CD4-positive, alpha-beta T cell treated with Interleukin-15 for 1 hour (primary cell): ENCODE measurements at places on chromosomes 7 and 10.

DNA sequence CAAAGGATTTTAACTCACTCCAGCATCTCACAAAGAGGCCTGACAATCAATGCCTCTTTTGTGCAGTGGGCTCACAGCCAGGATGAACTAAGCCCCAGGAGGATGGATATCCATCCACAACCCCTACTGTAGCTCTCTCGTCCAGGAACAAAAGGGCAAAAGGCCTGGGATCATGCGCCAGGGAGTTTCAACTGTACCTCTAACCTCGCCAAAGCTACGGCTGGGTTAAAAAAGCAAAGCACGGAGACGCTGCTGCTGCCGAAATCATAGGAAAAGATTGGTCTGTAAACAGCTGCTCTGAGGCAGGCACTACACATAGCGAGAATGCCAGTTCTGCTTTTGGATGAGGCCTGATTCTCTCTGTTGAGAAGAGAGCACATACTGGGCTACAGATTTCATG is 32.1 kb downstream of the VSTM4 start:
- no peak for DNase-seq

- DNase-seq: no peak
These were observed 31.5 kb downstream of the PIK3AP1 start for GRCh38 chr10:96688789-96689188.

GRCh38 chr7:64599359-64599758 is 36.5 kb upstream of the ZNF680 start:
- no peak for DNase-seq

DNA sequence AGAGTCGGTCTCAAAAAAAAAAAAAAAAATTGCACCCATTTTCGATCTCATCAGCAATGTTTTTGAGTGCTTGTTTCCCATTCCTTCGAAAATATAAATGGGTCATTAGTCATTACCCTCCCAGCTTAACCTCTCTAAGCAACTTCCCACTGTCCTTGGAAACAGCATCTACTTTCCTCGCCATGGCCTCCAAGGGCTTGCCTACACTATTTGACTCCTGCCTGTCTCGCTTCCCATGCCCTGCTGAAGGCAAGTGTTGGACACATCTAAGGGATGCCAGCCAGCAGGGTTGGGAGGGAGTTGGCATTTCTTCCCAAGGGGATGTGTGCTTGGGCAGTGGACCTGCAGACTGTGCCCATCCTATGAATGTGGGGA is 12.7 kb upstream of the RHBDD2 start:
- DNase-seq: no peak

DNA sequence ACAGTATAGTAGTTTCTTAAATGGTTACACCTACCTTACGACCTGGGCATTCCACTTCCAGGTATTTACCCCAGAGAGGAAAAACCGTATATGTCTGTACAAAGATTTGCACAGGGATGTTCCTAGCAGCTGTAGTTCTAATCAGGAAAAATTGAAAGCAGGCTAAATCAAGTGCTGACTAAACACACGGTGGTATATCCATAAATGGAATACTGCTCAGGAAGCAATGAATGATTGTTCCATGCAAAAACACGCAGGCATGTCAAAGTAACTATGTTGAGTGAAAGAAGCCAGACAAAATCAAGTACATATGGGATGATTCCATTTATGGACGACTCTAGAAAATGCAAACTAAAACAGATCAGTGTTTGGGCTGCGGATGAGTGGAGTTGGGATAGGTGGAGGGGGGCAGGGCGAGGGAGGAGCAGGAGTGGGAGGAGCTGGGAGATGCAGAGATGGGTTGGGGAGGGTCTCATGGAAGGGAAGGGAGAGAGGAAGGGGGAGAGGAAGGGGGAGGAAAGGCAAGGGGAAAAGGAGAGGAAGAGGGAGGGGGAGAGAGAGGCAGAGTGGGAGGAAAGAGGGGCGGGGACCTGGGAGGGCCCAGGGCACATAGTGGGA is 484 bp upstream of the MSRB2 start:
- no peak for DNase-seq

GRCh38 chr10:49115015-49115795 is at the start of gene VSTM4:
Gene VSTM4, minus strand, starts transcription at chr10:49115522. Its CDS starts 37 bp downstream, at chr10:49115485.
- no peak for DNase-seq

GRCh38 chr10:33071857-33072256 is 113.8 kb upstream of the ITGB1 start:
- DNase-seq: no peak

DNA sequence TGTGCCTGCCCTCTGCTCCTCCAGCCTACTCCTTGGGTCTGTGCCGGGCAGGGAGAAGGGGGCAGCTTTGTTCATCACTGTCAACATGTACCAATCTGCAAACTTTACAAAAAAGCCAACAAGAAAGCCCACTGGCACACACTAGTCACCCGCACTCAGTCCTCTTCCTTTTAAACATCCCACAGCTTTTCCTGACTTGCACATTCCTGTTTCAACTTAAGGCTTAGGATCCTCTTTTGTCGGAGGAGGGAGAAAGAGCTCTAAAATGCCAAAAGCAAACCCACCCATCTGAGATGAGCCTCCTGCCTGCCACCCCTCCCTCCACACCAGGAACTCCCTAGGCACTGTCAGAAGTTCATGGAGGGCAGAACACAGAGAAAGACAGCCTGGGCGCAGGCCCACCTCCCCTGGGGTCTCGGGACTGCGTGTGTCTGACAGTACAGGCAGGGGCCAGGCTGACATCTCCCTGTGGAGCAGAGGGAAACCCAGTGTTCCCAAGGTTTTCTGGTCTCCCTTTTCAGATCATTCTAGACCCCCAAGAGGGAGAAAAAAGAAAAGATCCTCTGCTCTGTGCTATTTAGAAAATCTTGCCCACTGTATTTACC is 5.4 kb downstream of the PDIA4 start:
- DNase-seq: no peak

- DNase-seq: no peak
These were observed 8.6 kb downstream of the MEST start for GRCh38 chr7:130500463-130500862.

- DNase-seq: peak; percentile 30
These were observed 112.6 kb downstream of the EEPD1 start for GRCh38 chr7:36265680-36266079.

DNA sequence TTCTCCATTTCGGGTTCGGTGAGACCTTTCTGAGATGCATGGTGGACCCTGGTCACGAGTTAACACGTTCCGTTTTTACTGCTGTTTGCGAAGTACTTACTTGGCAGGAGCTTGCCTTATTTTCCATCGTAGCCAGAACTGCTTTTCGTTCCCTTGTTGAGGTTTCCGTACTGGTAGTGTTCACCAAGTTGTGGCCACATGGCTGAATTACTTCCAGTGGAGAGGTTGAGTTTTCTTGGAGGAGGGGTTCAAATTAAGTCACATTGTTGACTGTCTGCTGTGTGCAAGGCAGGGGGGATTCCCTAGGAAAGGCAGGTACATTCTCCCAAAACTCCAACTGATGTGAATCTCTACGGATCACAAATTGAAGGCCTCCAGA is 4.0 kb downstream of the MXI1 start:
- no peak for DNase-seq

DNA sequence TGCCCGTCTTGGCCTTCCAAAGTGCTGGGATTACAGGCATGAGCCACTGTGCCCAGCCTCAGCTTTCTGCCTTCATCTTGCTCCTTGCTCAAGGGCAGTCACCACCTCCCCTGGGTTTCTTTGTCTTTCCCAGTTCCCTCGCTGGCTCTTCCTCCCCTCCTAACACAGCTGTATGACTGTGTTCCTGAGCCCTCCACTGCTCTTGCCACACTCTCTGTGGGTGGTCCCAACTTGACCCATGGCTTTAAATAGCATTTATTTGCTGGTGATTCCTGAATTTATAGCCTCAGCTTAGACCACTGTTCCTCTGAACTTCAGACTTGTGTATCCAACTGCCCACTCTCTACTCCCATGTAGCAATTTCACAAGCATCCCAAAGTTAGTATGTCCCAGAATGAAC is 181.3 kb downstream of the BAMBI start:
- no peak for DNase-seq

- DNase-seq: no peak
These were observed 44.2 kb downstream of the ZCCHC24 start for GRCh38 chr10:79401015-79401921.

GRCh38 chr7:40983111-40983510 is 719.8 kb downstream of the INHBA start:
- DNase-seq: no peak

- DNase-seq: no peak
These were observed 149.2 kb downstream of the PTEN start for GRCh38 chr10:88012641-88013040.

DNA sequence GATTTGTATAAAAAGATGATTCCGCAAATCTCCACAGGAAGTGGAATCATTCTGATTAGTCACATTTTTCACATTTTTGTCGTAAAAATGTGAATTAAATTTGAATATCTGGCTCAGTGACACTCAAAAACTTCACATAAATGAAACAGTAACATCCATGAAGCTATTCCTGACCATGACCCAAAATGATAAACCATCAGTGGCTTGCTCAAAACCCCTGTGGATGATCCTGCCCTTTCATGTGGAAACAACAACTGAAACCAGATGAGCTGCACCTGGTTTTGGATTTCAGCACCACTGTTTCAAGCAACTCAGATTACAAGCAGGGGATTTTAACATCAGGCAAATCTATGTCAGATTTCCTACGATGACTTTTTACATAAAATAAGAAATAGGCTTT is 80.3 kb downstream of the AMPH start:
- no peak for DNase-seq

DNA sequence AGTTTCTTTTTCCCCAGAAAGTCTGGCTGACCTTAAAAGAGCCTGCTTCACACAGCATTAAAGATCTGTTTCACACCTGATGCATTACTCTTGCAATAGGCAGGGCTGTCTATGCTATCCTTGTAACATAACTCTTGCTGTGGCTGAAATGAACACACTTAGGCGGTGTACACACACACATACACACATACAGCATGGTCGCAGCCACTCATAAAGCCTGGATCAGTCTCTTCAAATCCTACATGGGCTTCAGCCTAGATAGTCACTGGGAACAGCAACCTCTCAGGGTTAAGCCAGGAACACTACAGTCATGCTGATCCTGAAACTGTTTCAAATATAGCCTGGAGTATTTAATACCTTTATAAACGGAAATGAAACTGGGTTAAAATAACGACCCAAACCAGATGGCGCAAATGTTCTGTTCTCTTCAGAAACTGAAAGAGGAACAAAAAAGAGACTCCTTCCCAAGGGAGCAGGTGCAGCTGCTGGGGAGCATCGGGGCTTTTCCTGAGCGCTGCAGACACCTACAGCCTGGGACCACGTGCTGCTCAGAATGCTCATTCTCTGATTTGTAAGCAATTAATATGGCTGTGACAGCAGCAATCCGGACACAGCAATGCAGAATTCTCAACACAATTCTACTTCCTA is 61.0 kb upstream of the SFMBT2 start:
- DNase-seq: peak; percentile 75

DNA sequence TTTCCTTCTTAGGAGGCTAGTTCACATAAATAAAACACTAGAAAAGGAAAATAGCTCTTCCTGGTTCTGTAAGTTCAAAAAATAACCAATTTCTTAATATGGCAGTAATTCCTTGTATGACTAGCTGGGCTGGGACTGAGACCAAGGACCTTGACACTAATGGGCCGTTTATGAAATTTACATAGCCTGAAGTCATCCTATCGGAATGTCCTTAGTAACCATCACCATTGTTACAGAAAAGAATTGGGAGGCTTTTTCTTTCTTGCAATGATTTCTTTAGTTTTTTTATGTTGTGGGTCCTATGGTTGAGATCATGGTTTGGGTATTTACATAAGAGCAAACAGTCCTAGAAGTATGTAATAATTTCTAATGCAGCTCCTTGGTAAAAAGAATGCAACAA is 87.1 kb upstream of the HDAC9 start:
- no peak for DNase-seq

- no peak for DNase-seq
These were observed 80.9 kb downstream of the PFKFB3 start for GRCh38 chr10:6283655-6284054.

GRCh38 chr7:116679500-116679899 is 7.5 kb downstream of the MET start:
- no peak for DNase-seq

DNA sequence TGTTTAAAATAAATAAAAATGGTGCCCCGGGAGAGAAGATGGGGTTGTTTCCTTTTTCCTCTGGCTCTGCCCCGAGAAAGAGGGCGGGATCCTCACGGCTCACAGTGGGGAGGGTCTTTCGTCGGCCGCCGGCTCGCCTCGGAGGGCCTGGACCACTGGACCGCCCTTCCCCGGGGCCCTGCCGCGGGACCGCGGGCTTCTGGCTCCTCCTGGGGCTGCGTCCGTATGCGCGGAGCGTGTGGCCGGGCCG is 3.5 kb upstream of the IGF2BP3 start:
- no peak for DNase-seq

DNA sequence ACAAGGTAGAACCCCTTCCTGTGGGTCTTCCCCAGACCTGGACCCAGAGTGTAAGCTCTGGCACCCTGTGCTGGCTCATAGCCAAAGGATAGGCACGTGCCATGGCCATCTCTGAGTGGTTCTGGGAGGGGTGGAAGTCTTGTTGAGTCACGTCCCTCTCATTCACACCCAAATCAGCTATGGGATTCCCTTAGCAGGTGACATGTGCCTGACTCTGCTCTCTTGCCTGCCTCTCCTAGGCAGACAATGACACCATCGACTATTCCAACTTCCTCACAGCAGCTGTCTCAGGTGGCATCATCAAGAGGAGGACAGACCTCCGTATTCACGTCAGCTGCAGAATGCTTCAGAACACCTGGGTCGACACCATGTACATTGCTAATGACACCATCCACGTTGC is 59.8 kb downstream of the C10orf120 start:
- no peak for DNase-seq

DNA sequence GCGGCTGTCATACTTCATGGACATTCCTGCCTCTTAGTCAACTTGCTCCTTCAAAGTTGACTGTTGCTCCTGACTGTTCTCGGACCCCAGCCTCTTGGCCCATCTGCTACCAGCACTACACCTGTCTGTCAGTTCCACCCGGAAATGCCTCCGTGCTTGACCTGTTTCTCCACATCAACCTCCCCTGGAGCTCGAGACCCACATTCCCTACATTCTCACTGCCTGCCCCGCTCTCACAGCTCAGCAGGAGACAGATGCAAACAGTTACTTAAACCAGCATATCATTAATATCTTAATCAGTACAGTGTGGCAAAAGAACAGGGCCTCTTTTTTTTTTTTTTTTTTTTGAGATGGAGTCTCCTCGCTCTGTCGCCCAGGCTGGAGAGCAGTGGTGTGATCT is 174.3 kb downstream of the NRP1 start:
- no peak for DNase-seq
